H9 (cell line): ENCODE measurements at places on chromosomes 1 and 21. TPM values are rescaled to one million over a fixed set of nuclear protein-coding genes. Genes with fewer than 3 reads are reported as not detected.

- no peak for DNase-seq
Measured at GRCh38 chr1:47474278-47475193, 36.7 kb downstream of the FOXD2 start.

Gene SPEN
- total RNA-seq, result 54.3 and 59.6 TPM in 2 replicates

- no peak for DNase-seq
Measured at GRCh38 chr21:38440746-38441145, 57.5 kb downstream of the ERG start.

DNA sequence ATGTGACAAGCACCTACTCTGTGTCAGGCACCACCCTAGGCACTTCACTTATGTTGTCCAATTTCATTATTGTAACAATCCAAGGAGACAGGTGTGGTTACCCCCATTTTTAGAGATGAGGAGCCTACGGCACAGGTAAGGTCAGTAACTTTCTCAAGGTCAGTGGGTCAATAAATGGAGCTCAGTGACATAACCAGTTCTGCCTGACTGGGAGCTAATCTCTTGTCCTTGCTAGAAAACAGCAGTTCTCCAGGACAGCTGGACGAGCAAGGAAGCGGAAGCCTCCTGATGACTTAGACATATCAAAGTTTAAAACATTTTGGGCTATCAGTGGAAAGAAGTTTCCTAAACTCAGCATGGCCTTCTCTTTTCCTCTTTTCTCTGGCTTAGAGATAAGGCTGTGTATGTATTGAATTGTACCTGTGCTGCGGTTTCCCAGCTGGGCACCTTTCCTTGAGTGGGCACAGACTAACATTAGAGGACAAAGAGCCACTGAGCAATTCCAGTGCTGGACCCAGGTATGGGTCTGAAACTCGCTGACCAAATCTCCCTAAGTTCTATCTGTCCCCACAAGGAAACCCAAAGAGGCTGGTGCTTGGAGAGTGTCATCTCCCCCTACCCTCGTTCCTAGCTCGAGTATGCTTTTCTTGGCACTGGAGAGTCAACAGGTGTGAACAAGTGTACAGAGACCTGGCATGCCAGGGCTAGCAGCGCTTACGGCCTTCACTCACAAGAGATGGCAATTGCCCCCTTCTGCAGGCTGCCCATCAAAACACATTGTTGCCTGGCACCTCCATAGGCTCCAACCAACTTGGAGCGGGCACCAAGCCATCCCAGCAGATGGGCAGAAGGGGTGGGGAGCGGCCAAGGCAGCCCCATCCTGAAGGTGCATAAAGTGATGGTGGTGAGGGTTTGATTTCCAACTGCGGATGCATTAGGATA is 456.1 kb upstream of the PROX1 start:
- no peak for DNase-seq

Gene CELA3A
- total RNA-seq, result not detected in 2 replicates
